ENCODE measurements at places on chromosomes 4 and X.

DNA sequence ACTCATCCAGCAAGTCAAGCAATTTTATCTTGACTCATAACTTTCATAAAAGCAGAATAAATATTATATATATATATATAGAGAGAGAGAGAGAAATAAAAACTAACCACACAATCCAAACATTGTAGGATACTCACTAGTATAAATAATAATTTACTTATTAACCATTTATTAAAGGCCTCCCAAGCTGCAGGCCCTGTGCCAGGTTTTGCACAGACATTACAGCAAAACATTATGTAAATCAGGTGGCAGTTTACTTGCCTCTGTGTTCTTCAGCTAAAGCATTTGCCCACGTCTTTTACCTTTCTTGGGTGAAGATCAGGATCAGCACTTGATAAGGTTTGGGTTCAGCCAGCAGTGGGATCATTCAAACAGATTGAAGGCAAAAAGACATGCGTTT is 75.6 kb downstream of the CLDN22 start:
- no peak for DNase-seq

- no peak for DNase-seq
Observed at GRCh38 chr4:33518856-33519255, 2725.5 kb downstream of the ARAP2 start.

GRCh38 chr4:6714954-6715353 is 1.0 kb upstream of the BLOC1S4 start:
- no peak for DNase-seq

- DNase-seq = no peak
Observed at GRCh38 chr4:7719354-7720174, 220.1 kb downstream of the AFAP1 start.

GRCh38 chrX:79588233-79588632 is 221.1 kb upstream of the ITM2A start:
- no peak for DNase-seq

GRCh38 chr4:65954416-65954815 is 284.1 kb upstream of the EPHA5 start:
- DNase-seq = no peak

- DNase-seq = no peak
Observed at GRCh38 chr4:80507077-80507476, 171.5 kb downstream of the CFAP299 start.

DNA sequence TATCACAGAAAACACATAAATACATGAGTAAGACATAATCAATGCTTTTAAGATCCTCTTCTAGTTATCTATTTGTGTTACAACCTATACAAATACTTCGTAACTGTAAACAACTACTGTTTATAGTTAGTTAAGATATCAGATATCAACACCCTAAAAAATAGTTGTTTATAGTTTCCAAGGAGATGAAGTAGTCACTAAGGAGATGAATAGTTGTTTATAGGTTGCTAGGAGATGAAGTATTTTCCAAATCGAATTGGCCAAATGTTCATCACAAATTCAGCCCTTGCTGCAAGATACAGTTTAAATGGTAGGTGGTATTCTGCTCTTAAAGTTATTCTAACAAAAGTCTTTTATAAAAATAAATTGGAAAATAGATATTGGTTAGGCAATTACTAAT is 618.2 kb upstream of the PCDH10 start:
- no peak for DNase-seq

- DNase-seq = no peak
Observed at GRCh38 chrX:108396188-108396891, 41.9 kb downstream of the COL4A6 start.

GRCh38 chr4:6475492-6476020 is 3.1 kb upstream of the PPP2R2C start:
- no peak for DNase-seq

DNA sequence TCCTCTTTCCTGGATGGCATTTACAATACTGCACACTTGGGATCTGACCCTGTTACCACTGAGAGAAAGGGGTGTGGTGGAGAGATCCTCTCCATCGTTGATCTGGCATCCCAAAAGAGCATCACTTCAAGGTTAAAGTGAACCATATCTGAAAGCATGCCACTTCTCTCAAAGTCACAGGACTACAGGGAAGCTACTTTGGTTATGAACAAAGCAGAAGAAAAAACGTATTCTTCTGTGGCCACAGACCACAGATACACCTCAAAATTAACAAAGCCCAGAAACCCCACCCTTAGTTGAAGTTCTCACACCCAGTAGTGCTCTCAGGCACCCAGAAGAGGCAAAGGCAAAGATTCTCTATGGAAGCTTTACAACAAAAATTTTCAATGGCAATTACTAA is 108.3 kb downstream of the JADE1 start:
- no peak for DNase-seq
